Cardiac ventricle fibroblast (primary cell): ENCODE measurements at places on chromosomes 6 and 20. TPM values are rescaled to one million over a fixed set of nuclear protein-coding genes. Genes with fewer than 3 reads are reported as not detected.

The SLC16A10 gene
- total RNA-seq: not detected in 2 replicates

The LAMA5 gene
- 40.0 and 48.2 TPM in 2 replicates for total RNA-seq

The FAM162B gene
- total RNA-seq: 1.3 and 2.4 TPM in 2 replicates

The CLPSL2 gene
- total RNA-seq: not detected in 2 replicates

The RIPPLY2 gene
- not detected in 2 replicates for total RNA-seq

The SYCP2 gene
- 0.12 and 0.20 TPM in 2 replicates for total RNA-seq

The C20orf141 gene
- 1.2 TPM in 1 of 2 replicates, not detected in the other for total RNA-seq

The TDP2 gene
- total RNA-seq: 13.7 and 14.9 TPM in 2 replicates

The PHIP gene
- total RNA-seq: 13.1 and 13.9 TPM in 2 replicates

The CLDN20 gene
- total RNA-seq: not detected in 2 replicates

The ADAM33 gene
- 14.1 and 14.8 TPM in 2 replicates for total RNA-seq

The TFAP2D gene
- total RNA-seq: not detected in 2 replicates

The MCM3 gene
- 17.0 and 20.7 TPM in 2 replicates for total RNA-seq

The CHRNA4 gene
- 0.05 TPM in 1 of 2 replicates, not detected in the other for total RNA-seq
